ENCODE measurements at places on chromosomes 11 and 22. TPM values are rescaled to one million over a fixed set of nuclear protein-coding genes. Genes with fewer than 3 reads are reported as not detected.

DNA sequence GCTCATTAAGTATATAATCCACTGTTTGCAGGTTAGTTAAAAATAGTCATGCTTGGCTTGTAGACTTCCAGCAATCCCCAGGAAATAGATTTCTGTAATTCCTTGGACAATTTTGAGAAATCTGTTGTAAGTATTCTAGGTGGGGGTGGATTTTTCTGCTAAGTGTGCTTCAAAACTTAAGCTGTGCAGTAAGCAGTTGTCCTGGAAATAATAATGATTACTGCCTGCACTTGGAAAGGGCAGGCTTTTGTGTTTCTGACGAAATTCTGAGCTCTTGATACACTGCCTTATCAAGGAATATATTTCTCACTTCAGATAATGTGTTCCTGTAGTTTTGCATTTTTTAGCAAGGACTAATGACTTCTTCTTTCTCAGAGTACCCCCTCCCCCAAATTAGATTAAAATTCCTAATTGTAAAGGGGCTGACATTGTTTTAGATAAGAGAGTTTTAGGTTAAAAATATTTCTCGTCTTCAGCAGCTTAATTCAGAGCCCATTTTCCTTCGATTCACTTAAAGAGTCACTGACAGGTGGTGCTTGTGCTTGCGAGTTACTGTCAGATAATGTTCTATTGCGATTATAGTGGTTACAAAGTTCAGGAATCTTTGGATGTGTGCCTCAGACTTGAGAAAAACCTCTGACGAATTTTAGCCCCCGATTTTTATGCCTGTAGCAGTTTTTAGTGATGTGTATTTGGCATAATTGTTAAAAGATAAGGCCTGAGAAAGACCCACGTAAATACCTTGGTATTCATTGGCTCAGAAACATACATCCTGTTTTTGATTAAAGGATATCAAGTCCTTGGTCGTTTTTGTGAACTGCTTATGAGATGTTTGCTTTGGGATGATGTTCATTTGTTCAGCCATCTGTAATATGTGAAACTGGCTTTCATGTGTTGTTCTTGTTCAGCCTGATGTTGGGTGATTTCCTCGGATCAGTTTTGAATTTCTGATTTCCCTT is 120.5 kb downstream of the HIPK3 start:
- no peak for DNase-seq

GRCh38 chr22:33922349-33922681 is 2.0 kb upstream of the LARGE1 start:
- DNase-seq: peak; percentile 52

GRCh38 chr11:83124636-83125424 is 32.1 kb upstream of the PCF11 start:
- DNase-seq: no peak

The ARHGAP8 gene
- total RNA-seq: 1.0 TPM

The BLID gene
- total RNA-seq: 4.1 TPM

GRCh38 chr11:44675906-44676305 is 50.9 kb upstream of the TSPAN18 start:
- no peak for DNase-seq

The MMP13 gene
- not detected for total RNA-seq

The LRRC4C gene
- 0.15 TPM for total RNA-seq

- DNase-seq: no peak
Measured at GRCh38 chr11:128116885-128117284, 470.5 kb downstream of the ETS1 start.

GRCh38 chr11:76850130-76850529 is 10.6 kb upstream of the ACER3 start:
- DNase-seq: no peak

The GGTLC3 gene
- not detected for total RNA-seq

DNA sequence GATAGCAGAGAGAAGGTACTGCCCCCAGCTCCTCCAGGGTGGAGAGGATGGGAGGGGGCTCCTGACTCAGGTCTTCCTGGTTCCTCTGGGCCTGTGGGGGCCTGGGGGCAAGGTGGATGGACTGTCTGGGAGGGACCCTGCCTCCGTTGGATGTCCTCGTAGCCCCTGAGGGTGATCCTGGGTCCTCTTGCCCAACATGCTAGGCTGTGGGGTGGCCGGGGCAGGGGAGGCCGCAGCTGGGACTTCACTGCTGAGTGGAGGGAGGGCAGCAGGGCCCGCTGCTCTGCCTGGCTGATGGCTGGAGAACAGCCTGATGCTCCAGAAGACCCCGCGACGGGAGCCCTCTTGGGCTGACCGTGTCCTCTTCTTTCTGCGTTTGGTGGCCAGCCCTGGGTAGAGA is 13.4 kb downstream of the FRMD8 start:
- DNase-seq: no peak

The PARVA gene
- total RNA-seq: 107 TPM

- DNase-seq: no peak
Measured at GRCh38 chr11:93348930-93349329, 18.4 kb downstream of the DEUP1 start.

DNA sequence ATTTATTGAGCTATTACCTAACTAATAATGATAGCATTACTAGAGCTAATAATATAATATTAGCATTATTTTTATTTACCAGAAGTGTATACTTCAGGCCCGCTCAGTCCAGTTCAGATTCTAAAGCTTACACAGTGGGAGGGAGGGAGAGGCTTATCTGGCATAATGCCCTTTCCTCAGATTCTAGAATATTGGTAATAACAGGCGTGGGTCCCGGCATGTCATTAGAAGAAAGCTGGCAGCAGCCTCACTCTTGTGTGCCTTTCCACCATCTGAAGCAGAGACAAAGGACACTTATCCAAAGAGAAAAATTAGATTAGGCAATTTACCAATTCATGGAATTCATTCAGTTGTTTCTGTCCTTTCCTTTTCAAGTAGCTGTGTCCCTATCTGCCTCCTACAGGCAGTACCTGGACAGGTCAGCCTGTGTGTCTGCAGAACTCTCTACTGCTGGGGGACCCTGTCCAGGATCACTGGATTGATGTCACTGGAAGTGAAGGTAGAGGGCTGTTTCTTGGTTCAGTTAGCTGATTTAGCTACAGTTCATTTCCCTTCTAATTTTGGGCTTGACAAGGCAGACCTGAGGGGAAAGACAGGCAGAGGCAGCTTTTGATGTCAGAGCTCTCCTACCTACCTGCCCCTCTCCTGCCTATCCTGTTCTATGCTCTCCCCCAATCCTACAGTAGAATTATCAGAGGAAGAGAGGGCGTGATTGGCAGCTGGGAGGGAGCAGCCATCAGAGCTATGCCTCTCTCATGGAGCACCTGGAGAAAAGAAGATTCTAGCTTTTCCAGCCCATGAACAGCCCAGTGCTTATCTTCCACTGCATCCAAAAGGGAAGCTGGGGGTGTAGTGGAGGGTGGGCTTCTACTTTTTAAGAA is 20.3 kb upstream of the CCDC90B start:
- DNase-seq: no peak

DNA sequence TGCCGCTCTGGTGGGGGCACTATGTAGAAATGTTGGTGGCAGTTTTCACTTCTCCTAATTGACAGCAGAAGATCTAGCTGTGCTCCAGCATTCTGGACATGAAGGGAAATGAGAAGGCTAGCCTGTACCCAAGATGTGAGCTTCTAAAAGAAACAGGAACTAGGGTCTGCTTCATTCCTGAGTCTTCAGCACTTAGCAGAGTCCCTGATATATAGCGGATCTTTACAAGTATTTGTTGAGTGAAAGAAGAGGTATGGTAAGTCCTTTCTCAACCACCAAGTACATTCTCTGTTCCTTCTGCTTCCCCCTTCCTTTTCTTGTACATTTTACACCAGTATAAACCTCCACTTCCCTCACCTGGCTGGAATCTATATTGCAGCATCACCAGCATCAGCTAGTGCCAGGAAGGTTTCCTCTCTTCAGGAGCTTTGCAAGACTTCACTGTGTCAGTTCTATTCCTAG is 408.3 kb upstream of the CADM1 start:
- DNase-seq: no peak

The SPA17 gene
- 2.1 TPM for total RNA-seq

- no peak for DNase-seq
Measured at GRCh38 chr11:10374386-10374785, 69.5 kb downstream of the ADM start.
